ENCODE measurements at places on chromosomes 2 and 18. TPM values are rescaled to one million over a fixed set of nuclear protein-coding genes. Genes with fewer than 3 reads are reported as not detected.

Gene WDR35
- 7.4 TPM for total RNA-seq

Gene BCL2L11
- 12.4 TPM for total RNA-seq

Gene SULT1C4
- not detected for total RNA-seq

Gene EML6
- total RNA-seq, result 3.7 TPM

Gene TEX44
- not detected for total RNA-seq

Gene GULP1
- 31.5 TPM for total RNA-seq

Gene CRYBA2
- total RNA-seq, result not detected

Gene GKN1
- not detected for total RNA-seq

Gene WNT10A
- total RNA-seq, result 1.2 TPM

Gene GKN2
- not detected for total RNA-seq

Gene CFAP210
- 0.96 TPM for total RNA-seq

Gene DUSP2
- 5.2 TPM for total RNA-seq

Gene RNU2-63P
- 3.9 TPM for total RNA-seq

Gene MAL
- total RNA-seq, result 171 TPM

Gene RAB27B
- total RNA-seq, result 12.7 TPM

Gene IL1F10
- not detected for total RNA-seq

Gene FBLN7
- 0.70 TPM for total RNA-seq

Gene LCT
- not detected for total RNA-seq

Gene SLC16A14
- 0.57 TPM for total RNA-seq

Gene C2orf78
- total RNA-seq, result not detected

Gene MALL
- total RNA-seq, result 32.4 TPM

Gene OSBPL6
- total RNA-seq, result 3.5 TPM

Gene MAP3K19
- total RNA-seq, result not detected

Gene PLEKHH2
- total RNA-seq, result 2.3 TPM

Gene CACNB4
- total RNA-seq, result 0.98 TPM

Gene OSR1
- 6.9 TPM for total RNA-seq

Gene DNAH6
- not detected for total RNA-seq

Gene PER2
- total RNA-seq, result 22.9 TPM
